ENCODE measurements at places on chromosomes 6 and 20.
A peak's percentile ranks its signal among the peaks of the same experiment; 100 is the strongest.

- no peak for DNase-seq
These were observed 59.0 kb upstream of the EEF1A1 start for GRCh38 chr6:73579851-73580246.

- DNase-seq: no peak
These were observed 3.1 kb upstream of the POU3F2 start for GRCh38 chr6:98831057-98831958.

GRCh38 chr20:19740512-19740911 lies 17.5 kb upstream of the RIN2 start:
- DNase-seq: no peak

- DNase-seq: peak; percentile 27
These were observed 87.5 kb upstream of the ARID1B start for GRCh38 chr6:156689656-156690055.

DNA sequence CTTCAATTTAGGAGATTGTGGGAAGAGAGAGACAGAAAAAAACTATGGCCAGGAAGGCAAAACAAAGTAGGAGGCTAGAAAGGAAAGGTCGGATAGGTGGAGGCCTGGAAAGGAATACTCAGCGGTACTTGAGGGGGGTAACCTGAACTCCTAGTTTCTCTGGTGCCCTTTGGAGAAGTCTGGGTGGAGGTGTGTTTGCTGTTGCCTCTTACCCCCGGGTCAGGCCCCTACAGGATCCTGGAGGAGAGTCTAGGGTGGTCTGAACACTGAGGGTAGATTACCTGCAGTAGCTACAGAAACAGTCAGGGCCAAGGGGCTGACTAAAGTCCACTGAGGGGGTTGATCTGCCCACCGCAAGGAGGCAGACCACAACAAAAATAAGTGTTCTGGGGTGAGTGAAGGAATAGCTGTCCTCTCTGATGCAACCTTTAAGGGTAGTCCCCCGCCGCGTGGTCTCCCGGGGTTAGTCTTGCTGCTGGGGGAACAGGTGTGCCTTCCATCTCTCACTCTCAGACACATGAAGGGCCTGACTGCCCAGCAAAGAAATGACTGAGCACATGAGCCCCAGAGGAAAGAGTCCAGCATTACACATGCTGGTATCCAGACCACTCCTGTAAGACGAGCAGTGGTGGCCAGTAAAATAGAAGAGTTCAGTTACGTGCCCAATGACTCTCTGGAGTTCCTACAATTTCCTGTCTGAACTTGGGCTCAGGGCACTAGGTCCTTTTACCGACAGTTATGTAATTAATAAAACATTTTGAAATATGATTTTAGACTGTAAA lies 59.5 kb downstream of the MTHFD1L start:
- DNase-seq: no peak

DNA sequence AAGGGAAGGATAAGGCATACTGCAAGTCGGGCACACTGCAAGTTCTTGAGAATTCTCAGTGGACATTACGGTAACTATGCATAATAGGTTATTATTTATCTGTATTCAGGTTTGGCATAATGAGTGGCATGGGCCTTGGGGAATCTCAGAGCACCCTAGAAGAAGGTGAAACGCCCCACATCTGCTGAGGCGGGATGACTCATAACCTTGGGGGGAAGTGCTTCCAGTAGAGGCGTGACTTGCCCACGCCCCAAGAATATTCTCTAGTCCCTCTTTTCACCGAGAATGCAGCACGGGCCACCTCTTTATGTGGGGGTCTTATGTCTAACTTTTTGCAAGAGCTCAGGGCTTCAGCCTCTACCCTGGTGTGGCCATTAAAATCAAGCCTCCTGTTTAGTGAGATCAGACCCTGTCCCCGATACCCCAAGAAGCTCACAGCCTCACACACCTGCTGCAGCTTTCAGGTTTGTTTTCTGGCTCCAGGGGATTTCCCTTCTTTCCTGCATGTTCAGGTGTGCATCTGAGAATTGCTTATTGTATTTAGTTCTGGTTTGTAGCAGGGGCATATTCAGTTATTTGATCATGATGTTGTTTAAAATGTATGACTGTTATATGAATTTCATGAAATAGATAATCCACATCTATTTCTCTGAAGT lies 19.1 kb downstream of the ZFP64 start:
- no peak for DNase-seq

DNA sequence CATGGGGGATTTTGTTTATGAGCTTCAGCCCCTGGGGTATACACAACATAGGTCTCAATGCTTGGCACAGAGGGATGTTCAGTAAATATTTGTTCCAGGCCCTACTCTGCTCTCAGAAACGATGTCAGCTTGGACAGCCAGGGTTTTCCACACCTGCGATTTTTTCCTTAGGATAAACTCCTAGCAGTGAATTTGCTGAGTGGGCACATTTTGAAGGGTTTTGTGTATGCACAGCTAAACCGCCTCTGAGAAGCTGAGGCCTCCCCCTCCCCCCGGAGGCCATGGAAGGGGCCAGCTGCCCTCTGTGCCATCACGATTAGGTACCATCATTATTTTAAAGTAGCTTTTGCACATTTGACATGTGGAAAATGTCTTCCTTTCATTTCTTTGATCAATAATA lies 199.5 kb downstream of the TAF4 start:
- DNase-seq: no peak

DNA sequence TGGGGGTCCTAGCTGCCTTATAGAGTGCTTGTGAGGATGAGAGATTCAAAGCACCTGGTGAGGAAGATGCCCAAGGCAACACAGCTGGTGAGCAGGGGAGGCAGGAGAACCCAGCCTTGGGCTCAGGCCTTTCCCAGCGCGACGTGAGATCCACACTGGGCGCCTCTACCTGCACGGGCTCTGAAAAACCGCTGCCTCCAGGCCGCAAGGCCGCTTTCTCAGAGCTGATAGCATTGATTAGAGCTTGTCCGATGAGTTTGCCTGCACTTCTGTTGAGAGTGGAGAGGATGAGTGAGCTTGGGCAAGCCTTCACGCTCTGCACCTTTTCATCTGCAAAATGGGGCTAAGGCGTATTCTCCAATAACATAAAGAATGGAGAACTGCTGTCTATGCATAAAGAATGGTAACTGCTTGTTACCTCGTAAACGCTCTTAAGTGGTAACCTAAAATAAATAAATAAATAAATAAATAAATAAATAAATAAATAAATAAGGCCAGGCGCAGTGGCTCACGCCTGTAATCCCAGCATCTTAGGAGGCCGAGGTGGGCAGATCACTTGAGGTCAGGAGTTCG lies 916 bp downstream of the PABPC1L start:
- DNase-seq: peak; percentile 36

- DNase-seq: peak; percentile 27
These were observed 105.5 kb upstream of the BACH2 start for GRCh38 chr6:90401933-90402830.

GRCh38 chr6:35146453-35146852 lies 5.3 kb upstream of the TCP11 start:
- DNase-seq: peak; percentile 37

DNA sequence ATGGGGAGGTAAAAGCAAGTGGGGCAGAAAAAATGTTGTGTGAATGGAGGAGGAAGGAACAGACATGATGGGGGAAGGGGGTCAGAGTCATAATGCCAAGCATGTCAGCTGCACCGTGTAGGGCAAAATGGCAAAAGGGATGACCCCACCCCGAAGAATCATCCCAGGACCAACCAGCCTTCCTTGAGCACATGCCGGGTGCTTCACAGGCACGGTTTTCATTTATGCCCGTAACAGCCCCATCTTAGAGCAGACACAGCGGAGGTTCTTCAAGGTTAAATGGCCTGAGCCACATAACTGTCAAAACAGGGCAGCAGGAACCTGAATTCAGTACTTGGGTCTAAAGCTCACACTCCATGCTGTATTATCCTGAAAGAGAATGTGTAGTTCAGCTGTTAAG lies 322.2 kb downstream of the ZFAND3 start:
- DNase-seq: no peak

- DNase-seq: no peak
These were observed 117.7 kb upstream of the GJE1 start for GRCh38 chr6:142015011-142015410.

DNA sequence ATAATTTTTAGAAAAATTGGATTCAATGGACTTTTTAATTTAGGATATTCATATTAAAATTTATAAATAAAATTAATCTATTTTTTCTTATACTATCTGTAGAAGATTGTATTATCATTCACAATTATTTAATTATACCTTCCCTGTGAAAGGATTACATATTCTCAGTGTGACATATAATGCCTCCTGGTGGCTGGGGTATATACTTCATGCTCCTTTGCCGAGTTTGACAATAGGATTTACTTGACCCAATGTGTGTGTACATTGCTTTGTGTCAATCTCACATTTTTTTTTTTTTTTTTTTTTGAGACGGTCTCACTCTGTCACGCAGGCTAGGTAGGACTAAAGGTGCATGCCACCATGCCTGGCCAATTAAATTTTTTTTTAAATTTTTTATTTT lies 230.0 kb upstream of the CHD6 start:
- no peak for DNase-seq

- peak; percentile 66 for DNase-seq
These were observed 859 bp downstream of the PPP1R10 start for GRCh38 chr6:30615958-30616810.

DNA sequence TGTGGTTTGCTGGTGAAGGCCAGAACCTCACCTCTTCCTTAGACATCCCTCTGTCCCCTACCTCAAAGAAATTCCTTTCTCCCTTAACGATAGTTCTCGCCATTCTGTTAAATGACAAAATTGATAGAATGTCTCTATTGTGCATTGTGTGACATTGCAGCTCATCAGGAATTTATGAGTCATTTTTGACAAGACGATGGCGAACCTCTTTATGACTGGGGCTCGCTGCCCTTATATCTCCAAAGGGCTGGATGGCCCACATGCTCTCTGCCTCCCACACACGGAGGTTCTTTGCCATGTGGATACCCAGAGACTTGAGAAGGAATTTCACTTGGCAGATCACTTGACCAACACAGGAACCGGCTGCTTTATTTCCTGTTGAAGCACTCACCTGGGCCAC lies 66.8 kb upstream of the RPS6KA2 start:
- no peak for DNase-seq

DNA sequence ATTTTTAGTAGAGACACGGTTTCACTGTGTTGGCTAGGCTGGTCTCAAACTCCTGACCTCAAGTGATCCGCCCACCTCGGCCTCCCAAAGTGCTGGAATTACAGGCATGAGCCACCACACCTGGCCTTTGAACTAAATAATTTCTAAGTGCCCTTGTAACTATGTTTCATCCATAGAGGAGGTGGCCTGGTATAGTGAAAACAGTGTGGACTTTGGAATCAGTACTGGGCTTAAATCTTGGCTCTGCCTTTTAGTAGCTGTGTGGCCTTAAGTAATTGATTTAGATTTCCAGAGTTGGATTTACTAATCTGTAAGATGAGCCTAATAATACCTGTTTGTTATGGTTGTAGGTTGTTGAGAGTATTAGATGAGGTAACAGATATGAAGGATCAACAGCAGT lies 14.2 kb upstream of the TGM3 start:
- DNase-seq: no peak

DNA sequence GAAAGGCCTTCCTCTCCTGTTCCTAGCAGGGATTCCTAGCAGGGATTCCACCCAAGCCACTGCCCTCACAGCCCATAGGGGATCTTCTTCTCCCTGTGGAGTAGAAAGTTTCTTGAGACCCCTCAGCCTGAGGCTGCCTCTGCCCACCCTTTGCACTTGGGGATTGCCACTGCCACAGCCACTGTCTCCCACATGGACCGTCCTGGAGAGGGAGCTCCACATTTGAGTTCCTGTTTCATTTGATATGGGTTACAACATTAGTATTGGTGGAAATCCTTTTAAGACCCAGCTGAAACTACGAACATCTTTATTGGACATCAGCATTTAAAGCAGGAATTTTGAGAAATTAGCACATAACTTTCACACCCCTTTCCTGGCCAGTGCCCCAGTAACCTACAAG lies 25.6 kb downstream of the HLA-G start:
- no peak for DNase-seq

GRCh38 chr6:53424300-53424699 lies 75.5 kb upstream of the ELOVL5 start:
- DNase-seq: no peak

DNA sequence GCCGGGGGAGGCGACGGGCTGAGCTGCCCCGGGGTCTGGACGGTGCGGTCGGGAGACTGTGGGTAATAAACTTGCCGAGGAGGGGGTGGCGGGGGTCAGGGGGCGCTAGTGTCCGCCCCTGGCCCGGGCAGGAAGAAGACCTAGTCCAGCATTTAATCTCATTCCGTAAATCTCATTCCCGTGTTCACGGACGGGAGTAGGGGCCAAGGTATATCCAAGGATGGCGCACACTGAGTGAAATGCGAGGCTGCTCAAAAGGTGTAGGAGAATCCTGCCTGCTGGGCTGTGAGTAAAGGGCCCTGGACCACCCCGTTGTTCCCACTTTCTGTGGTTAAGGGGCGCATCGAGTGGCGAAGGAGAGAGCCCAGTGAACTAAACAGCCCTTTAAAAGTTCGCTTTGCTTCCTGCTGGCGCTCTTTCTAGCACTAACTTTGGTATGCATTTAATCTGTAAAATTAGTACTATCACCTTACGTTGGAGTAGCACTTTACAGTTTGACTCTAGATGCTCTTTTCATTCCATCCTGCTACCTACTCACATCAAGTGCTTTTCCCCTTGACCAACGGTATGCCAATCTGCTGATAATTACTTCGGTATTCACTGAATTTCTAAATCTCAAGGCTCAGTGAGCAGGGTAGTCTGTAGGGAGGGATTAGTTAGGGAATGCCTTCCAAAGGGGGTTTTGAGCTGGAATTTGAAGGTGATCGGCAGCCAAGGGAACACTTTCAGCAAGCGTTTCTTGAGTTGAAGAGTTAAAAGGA lies 730 bp downstream of the PARD6B start:
- peak; percentile 33 for DNase-seq

DNA sequence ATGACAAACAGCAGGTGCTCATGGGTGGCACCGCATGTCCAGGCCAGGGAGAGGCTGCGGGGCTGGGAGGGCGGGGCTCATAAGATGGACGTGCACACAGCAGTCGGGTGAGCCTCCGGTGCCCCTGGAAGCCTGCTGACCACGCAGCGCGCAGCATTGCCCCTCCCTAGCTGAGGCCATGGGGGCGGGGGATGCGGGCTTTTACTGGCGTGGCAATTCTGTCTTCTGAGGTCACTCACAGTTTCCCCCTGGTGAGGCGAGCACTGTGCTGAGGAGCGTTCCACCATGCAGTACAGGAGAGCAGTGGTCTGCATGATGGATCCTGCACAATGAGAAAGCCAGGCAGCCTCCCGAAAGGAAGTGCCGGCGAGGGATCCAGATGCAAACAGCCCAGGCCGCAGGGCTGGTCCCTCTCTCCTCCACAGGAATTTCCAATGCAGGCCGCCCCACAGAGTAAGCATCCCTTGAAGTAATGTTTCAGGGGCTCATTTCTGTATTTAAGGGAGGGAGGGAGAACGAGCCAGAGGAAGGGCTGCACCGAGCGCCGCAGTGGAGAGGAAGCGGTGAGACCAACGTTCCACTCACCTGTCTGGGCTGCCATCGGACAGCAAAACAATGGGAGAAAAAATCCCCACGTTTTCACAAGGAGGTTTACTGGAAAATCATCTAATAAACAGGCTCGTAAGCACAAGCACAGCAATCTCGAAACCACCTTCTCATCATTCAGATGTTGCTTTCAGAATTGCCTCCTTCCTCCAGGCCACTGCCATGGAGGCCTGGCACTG lies 56.0 kb downstream of the IRF4 start:
- no peak for DNase-seq

- DNase-seq: no peak
These were observed 211.6 kb upstream of the THEMIS start for GRCh38 chr6:128112494-128112893.

GRCh38 chr20:53321596-53321995 lies 272.0 kb downstream of the ZNF217 start:
- peak; percentile 13 for DNase-seq
